ENCODE measurements at places on chromosomes 6 and 20.

DNA sequence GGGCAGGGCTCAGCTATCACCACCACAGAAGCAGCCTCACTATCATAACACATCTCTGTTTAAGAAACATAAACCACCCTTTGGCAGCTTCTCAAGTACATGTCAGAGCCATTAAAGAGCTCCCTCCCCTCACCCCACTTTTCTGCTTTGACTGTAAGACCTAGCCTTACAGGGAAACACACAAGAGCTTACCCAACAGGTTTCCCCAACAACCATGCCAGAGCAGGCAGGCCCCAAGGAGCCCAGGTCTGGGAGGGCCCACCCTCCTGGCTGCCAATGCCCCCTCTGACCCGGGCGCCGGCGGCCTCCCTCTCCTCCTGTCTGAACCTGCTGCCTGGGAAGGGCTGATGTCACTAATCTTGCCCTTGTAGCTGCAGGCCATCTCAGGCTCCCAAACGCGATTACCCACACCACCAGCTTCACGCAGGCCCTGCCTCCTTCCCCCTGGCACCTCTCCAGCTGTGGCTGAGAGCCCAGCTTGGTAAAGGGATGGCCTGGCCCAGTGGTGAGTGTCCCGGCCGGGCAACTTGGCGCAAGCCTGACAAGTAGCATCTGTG lies 402.0 kb downstream of the MAFB start:
- no peak for DNase-seq

GRCh38 chr6:74181471-74181870 lies 485.5 kb downstream of the CD109 start:
- no peak for DNase-seq

DNA sequence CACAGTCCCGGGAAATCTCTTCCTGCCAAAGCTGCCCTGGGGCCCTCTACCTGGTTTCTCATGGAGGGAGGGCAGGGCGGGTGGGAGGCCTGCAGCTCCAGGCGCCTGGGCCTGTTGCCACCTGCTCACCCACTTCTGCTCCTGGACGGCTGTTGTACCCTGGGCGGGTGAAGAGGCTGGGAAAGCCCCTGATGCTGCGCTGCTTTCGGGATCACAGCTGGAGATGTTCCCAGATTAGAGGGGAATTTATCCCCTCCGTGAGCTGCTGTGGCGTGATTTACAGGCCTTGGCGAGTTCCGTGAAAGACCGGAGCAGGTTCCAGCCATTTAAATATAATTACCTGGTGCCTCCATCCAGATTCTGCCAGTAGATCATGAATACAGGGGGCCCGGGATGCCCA lies 12.3 kb upstream of the VSTM2L start:
- DNase-seq, result no peak

GRCh38 chr6:77034161-77034560 lies 429.1 kb downstream of the HTR1B start:
- DNase-seq, result peak; percentile 83

DNA sequence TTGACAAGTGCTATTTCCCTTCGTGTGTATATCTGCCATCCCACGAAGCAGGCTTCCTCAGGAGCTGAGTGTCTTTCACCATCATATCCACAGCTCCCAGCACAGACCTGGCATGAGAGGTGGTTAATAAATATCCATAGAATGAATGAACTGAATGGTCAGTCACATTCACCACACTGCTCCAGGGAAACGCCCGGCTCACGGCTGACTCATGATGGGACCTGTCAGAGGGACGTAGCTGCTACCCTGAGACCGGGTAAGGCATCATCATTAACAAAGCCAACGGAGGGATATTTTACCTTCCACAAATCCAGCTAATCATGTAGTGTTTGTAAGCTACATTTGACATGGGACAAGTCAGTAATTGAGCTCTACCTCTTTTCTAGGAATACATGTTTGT lies 12.5 kb downstream of the AGPAT4 start:
- DNase-seq, result no peak

DNA sequence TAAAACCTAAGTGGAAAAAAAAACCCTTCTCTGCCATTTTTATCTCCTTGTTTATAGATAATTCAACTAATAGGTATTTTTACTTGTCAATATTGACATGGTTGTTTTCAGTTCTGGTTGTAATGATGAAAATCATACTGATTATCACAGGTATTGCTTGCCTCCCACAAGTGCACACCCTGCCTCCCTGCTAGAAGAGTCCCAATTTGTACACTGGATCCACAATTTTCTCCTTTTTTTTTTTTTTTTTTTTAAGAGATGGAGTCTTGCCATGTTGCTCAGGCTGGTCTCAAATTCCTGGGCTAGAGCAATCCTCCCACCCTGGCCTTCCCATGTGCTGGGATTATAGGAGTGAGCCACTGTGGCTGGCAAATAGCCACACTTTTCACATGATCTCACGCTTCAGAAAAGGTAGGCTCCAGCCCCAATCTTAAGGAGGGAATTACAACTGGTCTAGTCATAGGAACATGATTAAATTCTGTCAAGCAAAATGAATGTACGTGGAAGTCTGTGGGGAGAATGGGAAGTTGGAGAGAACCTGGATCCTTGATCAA lies 12.3 kb downstream of the DYNLT2 start:
- no peak for DNase-seq

- peak; percentile 47 for DNase-seq
These were observed 63.8 kb upstream of the DYNLRB1 start for GRCh38 chr20:34452281-34452982.

GRCh38 chr20:61332016-61332975 lies 80.2 kb downstream of the CDH4 start:
- no peak for DNase-seq

DNA sequence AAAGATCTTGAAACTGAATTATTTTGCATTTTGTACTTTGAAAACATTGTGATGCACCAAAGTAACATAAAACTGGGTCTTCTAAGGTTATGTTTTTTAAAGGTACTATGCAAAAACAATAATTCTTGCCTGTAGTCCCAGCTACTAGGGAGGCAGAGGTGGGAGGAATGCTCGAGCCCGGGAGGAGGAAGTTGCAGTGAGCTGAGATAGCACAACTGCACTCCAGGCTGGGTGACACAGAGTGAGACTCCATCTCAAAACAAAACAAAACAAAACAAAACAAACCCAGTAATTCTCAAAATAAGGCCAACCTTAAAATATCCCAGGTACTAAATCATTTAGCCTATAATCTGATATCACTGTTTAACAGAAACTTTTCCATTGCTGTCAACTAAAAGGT lies 269.6 kb downstream of the KHDC1L start:
- DNase-seq, result no peak

DNA sequence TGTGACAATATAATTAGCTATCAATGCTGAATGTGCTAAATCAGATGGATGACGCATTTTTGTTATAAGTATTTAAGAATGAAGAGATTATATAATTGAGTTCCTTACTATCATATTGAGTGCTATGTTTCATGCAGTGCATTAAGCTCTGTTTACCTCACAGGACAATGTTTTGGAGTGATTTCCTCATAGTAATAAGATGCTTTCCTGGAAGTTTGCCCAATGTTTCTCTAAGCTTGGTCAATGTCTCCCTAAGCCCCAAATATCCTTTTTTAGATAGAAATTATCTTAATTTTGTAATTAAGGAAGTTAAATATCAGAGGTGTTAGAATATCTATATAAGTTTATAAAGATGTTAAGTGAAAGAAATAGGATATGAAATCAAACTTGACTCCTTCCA lies 489.6 kb downstream of the MMUT start:
- DNase-seq, result peak; percentile 18

- no peak for DNase-seq
These were observed 12.7 kb upstream of the IFNGR1 start for GRCh38 chr6:137231895-137232294.

DNA sequence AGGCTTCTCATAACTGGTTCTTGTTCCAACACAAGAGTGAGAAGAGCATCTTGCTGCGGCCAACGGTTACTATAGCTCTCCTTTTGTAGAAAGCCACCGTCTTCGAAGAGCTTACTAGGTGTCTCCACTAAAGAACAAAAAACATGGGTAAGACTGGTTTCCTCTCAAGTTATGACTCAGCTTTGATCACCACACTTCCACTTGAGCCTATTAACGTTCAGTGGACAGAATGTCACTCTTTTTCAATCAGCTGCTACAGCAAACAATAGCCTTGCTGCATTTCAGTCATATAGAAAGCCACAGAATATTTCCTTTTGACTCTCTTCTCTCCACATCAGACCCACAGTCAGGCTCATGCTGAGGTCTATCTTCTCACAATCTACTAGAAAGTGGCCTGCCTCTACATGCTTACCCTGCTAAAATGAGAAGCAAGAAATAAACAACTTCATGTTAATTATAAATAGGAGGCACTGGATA lies 243.5 kb upstream of the PREP start:
- no peak for DNase-seq

GRCh38 chr6:149082320-149082719 lies 235.2 kb upstream of the TAB2 start:
- peak; percentile 86 for DNase-seq

DNA sequence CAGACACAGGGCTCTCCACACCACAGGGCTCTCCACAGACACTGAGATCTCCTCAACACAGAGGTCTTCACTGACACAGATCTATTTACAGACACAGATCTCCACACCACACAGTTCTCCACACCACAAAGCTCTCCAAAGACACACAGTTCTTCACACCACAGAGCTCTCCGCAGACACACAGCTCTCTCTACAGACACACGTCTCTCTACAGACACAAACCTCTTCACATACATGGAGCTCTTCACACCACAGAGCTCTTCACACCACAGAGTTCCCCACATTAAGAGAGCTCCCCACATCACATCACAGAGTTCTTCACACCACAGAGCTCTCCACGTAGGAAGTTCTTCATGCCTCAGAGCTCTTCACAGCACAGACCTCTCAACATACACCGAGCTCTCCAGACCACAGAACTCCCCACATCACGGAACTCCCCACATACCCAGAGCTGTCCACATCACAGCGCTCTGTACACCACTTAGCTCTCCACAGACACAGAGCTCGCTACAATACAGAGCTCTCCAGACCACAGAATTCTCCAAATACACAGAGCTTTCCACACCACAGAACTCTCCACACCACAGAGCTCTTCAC lies 53.9 kb downstream of the ERMARD start:
- no peak for DNase-seq

GRCh38 chr20:6877633-6878032 lies 110.1 kb downstream of the BMP2 start:
- DNase-seq, result no peak

- DNase-seq, result no peak
These were observed 155.8 kb upstream of the GGTLC1 start for GRCh38 chr20:24144371-24144770.

DNA sequence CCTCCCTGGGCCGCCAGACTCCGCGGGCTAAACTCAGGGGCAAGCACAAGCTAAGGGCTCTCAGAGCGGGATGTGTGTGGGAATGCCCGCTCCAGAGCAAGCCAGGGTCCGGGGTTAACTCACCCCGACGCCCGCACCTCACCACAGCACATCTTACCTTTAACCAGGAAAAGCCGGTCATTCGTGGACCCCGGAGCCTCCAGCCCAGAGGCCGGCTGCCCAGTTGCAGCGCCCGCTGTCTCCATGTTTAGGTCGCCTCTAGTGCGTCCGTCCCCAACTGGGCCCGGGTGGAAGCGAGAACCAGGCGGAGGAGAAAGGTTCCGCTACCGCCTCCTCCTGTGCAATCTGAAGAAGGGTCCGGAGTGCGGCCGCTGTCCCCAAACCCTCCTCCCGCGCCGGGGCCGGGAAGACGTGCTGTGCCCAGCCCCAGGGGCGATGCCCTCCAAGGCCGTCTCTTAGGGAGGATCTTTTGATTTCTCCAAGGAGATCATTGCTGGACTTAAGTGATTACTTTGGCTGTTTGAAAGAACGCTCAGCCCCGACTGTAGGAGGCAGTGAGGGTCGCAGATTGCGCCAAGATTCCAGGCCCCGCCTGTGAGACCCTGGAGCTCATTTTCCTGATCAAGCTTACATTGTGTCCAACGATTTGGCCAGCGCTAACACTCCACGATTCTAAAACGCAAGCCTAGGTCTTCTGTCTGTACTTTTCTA lies at the start of gene TMEM242:
TMEM242 (minus strand) TSS at position 265 of the 711 bp plus-strand sequence; CDS start at position 245, 20 bp downstream.
- DNase-seq, result peak; percentile 95

DNA sequence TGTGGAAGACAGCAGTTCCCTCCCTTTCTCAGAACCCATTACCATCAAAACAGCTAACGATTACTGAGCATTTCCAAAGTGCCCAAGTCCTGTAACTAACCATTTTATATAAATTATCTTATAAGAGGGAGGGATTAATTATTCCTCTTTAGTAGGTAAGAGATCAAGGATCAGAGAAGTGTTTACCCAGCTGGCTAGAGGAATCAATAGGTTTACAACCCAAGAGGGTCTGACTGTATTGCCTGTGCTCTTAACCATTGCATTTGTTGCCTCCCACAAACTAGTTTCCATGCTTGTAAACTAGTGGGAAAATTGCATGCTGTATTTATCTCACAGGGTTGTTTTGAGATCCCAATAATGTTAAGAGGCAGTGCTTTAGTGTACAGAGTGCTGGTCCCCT lies 3.7 kb upstream of the DBNDD2 start:
- DNase-seq, result no peak

- no peak for DNase-seq
These were observed 7.9 kb downstream of the IGF2R start for GRCh38 chr6:159976686-159977254.

- DNase-seq, result no peak
These were observed 80.3 kb downstream of the ZDHHC14 start for GRCh38 chr6:157461000-157461915.

DNA sequence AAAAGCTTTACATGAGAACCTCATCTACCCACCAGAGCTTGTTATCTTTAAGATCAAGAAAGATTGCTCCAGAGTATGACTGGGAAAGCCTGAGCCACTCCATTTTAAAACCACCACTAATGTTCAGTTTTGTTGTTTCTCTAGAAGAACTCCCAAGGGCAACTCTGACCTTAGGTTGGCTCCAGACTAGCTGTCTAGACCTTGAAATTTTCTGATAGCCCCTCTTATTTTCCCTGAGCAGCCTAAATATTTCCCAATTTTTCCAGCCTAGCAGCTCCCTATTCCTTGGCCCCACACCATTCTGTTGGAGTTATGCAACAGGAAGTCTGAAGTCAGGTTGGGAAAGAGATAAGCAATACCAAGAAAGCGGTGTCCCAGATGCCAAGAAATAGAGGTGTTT lies 84.6 kb upstream of the TCF21 start:
- peak; percentile 92 for DNase-seq

DNA sequence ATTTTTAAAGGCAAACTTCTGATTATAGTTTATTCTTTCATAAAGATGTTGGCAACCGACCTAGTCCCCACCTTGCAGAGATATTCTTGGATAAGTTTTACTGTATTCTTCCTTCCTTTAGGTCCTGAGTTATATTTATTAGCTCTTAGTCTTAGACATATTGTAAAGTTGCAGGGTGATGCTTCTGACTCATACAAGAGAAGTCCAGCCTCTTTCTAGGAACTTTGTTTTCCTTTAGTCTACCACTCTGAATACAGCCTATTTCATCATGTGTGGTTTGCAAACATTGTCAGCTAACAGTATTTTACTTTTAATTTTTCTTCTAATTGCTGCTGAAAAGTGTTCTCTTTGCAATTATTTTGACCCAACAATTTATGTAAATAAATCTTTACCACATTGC lies 686.7 kb downstream of the COL12A1 start:
- DNase-seq, result peak; percentile 59

GRCh38 chr20:63098195-63098810 lies 91.5 kb upstream of the BHLHE23 start:
- no peak for DNase-seq

- DNase-seq, result no peak
These were observed 74.8 kb downstream of the GCNT2 start for GRCh38 chr6:10595731-10596664.

- no peak for DNase-seq
These were observed 1.8 kb downstream of the NFKBIE start for GRCh38 chr6:44263354-44264100.

All from fibroblast of the aortic adventitia (primary cell).